ENCODE measurements at places on chromosomes 12 and 14. TPM values are rescaled to one million over a fixed set of nuclear protein-coding genes. Genes with fewer than 3 reads are reported as not detected.
A peak's percentile ranks its signal among the peaks of the same experiment; 100 is the strongest.

The TCL1B gene
- total RNA-seq = not detected

DNA sequence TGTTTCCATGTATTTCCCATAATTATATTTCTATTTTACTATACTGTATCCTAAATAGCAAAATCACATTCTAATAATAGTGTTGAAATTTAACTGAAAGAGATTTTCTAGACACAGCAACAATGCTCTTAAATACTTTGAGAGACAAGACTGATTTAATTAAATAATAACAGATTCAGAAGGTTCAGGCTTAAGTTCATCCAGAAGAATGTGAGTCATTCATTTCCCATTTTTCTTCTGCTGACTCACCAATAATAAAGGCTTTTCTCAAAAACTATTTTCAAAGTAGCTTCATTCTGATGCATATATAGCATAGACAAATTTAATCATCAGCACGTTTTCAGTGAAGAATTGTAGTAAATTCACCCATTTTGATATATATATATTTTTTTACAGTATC lies 481.4 kb downstream of the MDGA2 start:
- no peak for DNase-seq

The TGM1 gene
- 7.5 TPM for total RNA-seq

- no peak for DNase-seq
Observed at GRCh38 chr12:117516034-117516433, 154.6 kb upstream of the NOS1 start.

GRCh38 chr12:18108611-18109010 lies 18.6 kb upstream of the RERGL start:
- no peak for DNase-seq

DNA sequence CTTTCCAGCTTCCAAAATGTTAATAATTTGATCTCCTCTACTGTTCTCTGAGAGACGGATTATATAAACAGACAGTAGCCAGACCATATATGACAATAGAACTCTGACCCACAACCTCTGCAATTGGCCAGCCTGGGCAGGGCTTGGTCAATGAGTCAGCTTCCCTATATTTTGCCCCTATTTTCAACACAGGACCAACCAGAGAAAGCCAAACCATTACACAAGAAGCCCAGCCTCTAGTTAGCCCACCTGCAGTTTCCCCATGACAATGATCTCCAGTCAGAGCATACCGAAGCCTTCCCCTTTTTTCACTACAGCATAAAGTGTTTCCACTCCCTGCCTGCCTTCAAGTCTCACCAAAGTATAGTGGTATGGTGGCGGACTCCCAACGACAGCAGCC lies 7.6 kb upstream of the EXD2 start:
- DNase-seq = no peak

GRCh38 chr12:14260011-14260993 lies 105.2 kb upstream of the ATF7IP start:
- DNase-seq = peak; percentile 60

- no peak for DNase-seq
Observed at GRCh38 chr14:97306133-97306759, 509.1 kb downstream of the VRK1 start.

The PTHLH gene
- 1.9 TPM for total RNA-seq

DNA sequence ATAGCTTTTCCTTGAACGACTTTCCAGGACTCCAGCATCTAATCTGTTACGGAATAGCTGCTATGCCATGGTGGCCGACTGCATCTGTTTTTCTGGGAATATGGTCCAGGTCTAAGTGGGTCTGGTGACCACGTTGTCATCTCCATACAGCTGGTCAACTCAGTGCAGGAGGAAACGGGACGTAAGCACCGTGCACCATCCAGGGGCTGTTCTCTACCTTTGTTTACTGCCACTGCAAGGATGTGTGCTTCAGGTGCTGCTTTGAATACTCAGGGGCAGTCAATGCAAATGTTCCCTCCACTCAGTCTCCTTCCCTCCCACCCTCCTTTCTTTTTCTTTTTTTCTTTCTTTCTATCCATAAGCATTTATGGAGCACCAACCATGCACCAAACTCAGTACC lies 648.2 kb downstream of the VRK1 start:
- no peak for DNase-seq

The CLEC4D gene
- total RNA-seq = not detected

The ARHGAP9 gene
- total RNA-seq = not detected

The MYO1H gene
- not detected for total RNA-seq

- no peak for DNase-seq
Observed at GRCh38 chr12:103278329-103278728, 217.4 kb downstream of the C12orf42 start.

GRCh38 chr12:124777399-124778372 lies 86.0 kb downstream of the SCARB1 start:
- no peak for DNase-seq

- DNase-seq = no peak
Observed at GRCh38 chr12:93759512-93760081, 82.4 kb downstream of the CRADD start.

The FLRT2 gene
- 2.1 TPM for total RNA-seq

The INHBE gene
- total RNA-seq = 0.73 TPM

GRCh38 chr12:120649442-120650232 lies 9.2 kb downstream of the CABP1 start:
- no peak for DNase-seq

DNA sequence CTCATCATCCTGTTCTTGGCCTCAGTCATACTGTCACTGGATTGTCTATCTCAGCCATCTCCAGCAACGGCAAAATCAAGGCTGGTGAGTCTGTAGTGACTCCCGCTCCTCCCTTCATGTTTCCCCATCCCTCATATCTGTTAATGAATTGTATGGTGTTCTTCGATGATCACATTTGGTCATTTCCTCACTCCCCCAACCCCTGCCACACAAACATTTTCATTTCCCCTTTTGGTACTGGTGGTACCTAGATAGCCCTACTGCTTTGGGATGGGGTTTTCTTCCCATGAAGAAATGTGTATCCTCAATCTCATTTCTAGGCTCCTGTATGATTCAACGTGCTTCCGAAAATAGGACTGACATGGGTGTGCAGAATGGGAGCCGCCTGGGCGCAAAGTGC lies 2.7 kb upstream of the KLHL33 start:
- DNase-seq = no peak

The ANGEL1 gene
- 31.7 TPM for total RNA-seq

- no peak for DNase-seq
Observed at GRCh38 chr12:118472940-118473339, 96.6 kb downstream of the SUDS3 start.

- no peak for DNase-seq
Observed at GRCh38 chr12:57261428-57261865, 10.5 kb upstream of the STAC3 start.

GRCh38 chr12:58629376-58629775 lies 290.9 kb downstream of the LRIG3 start:
- DNase-seq = no peak

DNA sequence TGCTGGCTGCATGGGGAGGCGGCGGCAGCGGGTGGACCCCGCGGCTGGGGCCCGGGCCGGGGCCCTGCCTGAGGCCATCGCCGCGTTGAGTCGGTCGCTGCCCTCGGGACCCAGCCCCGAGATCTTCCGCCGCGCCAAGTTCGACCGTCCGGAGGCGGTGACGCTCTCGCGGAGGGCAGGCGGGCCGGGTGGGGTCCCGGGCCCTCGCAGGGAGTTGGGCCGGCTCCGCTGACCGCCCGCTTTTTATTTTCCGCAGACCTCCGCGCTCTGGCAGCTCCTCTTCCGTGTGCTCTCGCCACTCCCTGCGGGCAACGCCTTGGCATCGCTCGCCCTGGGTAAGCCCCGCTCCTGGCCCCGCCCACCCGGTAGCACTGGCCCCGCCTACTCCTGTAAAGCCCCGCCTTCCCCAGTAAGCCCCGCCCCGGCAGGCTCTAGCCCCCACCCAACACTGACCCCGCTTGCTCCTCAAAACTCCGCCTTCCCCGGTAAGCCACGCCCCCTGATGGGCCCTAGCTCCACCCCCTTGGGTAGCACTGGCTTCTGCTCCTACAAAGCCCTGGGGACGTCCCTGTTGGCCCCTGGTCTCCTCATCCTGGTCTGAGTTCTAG lies 424 bp downstream of the TEDC1 start:
- DNase-seq = peak; percentile 74

The PLCZ1 gene
- not detected for total RNA-seq

DNA sequence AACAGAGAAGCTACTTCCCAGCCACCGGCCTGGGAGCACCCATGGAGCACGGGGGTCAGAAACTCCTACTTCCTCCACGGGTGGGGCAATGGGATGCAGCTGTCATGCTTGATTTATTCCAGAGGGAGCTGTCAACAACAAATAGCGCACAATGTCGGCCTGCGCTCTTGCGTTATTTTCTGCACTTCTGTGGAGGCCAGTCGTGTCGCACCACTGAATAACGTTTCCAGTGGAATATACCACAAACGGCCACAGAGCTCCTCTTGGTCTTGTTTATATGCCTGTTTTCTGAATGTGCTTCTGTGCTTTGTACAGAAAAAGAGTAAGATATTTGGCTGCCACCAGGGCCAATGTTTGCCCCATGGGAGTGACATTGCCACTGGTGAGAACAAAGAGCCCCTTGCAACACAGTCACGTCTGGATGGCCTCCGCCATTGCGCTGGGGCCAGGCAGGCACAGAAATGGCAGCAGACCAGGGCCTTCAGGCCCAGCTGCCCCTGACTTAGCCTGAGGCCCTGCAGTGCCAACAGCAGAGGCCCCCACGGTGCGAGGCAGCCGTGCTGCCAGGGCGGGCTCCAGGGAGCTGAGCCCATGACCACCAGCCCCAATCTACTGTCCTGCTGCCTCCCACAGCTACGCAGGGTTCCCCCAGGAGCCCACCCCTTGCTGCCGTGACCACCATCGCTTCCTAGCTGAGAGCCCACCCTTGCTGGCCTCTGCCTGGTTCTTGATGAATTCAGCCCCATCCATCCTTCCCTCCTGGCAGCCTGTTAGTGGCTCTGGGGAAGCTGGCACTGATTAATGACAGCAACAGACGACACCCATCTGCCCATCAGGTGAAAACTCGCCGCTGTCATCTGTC lies 28.9 kb upstream of the TMEM179 start:
- no peak for DNase-seq

- DNase-seq = no peak
Observed at GRCh38 chr12:122862110-122862634, 26.9 kb downstream of the HIP1R start.

DNA sequence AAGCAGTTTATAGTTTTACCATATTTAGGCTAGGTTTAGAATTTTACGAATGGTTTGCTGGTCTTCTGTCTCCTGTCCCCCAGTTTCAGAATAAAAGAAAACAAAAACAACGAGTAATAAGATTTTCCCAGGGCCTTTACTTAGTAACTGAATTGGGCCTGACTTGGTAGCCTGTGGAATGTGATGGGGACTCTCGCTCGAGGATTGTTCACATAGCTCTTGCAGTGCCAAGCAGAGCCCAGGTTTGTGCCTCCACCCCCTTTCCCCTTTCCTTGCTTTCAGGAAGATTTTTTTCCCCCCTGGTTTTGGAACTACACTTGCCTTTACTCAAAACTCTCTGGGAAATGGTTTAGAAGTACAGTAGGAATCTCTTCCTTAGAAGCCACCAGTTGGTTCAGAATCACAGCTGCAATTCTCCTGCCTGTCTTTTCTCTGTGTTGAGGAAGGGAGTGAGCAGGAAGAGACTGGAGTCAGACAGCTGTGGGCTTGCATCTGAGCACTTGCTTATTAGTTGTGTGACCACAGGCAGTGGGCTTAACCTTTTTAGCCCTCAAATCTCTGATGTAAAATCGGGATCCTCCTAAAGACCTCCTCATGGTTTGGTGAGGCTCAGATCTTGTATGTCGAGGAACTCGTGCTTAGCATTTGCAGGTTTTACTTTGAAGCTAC lies 501.2 kb downstream of the PCNX1 start:
- DNase-seq = no peak

- DNase-seq = no peak
Observed at GRCh38 chr12:2940564-2940963, 18.6 kb upstream of the TEAD4 start.

The PRIMA1 gene
- total RNA-seq = not detected

DNA sequence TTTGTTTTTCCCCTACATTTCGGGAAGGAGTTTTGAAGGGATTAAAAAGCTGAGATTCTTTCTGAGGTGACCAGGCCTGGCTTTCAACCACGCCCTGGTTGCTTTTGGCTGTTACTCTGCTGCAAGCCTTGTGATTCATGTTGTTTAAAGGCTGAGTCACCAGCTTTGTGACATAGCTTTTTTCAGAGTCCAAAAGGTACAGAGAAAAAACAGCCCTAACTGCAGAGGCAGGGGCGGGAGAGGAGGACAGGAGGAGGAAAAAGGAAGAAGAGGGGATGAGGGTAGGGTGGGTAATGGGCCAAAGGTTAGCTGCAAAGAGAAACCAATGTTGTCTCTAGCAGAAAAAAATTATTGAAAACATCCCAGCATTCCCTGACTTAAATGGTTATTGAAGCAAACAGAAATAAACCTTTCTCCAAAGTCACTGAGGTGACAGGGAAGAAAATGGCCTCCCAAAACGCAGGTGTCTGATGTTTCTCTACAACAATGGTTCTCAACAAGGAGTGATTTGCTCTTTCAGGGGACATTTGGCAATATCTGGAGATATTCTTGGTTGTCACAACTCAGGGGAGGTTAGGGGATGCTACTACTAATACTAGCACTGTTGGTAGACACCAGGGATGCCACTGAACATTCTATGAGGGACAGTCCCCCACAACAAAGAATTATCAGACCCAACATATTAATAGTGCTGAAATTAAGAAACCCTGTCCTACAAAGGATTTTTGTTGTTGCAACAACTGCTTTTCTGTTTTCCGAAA lies 2.1 kb upstream of the UBC start:
- peak; percentile 74 for DNase-seq

The NKX2-1 gene
- not detected for total RNA-seq

DNA sequence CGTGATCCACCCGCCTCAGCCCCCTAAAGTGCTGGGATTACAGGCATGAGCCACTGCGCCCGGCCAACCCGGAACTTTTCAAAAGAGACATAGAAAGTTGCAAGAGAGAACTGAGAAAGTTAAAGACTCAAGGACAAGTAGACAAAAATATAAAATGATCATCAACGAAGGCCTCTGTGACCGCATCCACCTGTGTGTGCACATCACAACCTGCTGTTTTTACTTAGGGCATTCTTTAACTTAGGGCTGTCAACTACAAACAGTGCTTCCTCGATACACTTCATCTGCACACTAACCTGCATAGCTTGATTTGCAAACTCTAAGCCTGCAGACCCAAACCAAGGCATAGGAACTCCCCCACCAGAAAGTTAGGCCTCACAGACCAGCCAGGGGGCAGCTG lies 14.8 kb downstream of the P2RX2 start:
- DNase-seq = no peak

The TBC1D30 gene
- 9.0 TPM for total RNA-seq

The KRT72 gene
- not detected for total RNA-seq

GRCh38 chr12:21941506-21942376 lies 515 bp upstream of the ABCC9 start:
- DNase-seq = no peak

- DNase-seq = peak; percentile 84
Observed at GRCh38 chr12:25347716-25348592, 97.2 kb upstream of the KRAS start.

The FUT8 gene
- total RNA-seq = 134 TPM
